T follicular helper cell (primary cell): ENCODE measurements at places on chromosomes 11 and 22.

- no peak for DNase-seq
Observed at GRCh38 chr11:12222055-12222792, 111.8 kb downstream of the MICAL2 start.

- no peak for DNase-seq
Observed at GRCh38 chr11:12623869-12624268, 50.4 kb upstream of the TEAD1 start.

DNA sequence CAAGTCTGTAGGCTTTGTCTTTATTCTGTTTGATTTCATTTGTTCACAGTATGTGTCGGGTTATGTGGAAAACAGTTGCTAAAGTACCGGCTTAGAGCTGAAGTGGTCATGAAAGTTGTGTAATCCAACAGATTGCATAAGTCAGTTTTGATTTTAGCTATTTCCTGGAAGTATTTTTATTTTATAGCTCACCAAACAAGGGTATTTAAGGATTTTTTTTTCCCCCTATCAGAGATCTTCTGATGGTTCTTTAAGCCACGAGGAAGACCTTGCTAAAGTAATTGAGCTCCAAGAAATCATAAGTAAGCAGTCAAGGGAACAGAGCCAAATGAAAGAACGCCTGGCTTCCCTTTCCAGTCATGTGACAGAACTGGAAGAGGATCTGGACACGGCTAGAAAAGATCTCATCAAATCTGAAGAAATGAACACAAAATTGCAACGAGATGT lies 55.9 kb downstream of the PPFIA1 start:
- no peak for DNase-seq

DNA sequence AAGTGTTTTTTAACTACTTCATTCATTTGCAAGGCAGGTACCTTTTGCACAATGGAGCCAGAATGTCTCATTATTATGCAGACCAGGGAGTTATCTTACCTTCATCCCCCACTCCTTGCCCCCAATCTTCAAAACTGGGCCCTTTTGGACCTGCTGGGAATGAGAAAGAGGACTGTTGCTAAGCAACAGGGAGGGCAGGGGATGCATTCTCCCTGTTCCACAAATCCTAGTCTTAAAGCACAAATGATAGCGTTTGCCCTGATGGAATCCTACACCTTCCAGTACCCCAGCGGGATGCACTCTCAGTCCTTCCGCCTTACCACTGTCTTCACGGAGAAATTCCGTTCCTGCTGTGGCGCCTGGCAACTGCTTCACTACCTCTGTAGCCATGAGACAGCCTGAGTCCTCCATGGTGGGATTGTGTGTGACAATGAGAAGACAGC lies 4.1 kb upstream of the KCNJ1 start:
- no peak for DNase-seq

GRCh38 chr11:16958833-16959232 lies 55.4 kb downstream of the PLEKHA7 start:
- no peak for DNase-seq

DNA sequence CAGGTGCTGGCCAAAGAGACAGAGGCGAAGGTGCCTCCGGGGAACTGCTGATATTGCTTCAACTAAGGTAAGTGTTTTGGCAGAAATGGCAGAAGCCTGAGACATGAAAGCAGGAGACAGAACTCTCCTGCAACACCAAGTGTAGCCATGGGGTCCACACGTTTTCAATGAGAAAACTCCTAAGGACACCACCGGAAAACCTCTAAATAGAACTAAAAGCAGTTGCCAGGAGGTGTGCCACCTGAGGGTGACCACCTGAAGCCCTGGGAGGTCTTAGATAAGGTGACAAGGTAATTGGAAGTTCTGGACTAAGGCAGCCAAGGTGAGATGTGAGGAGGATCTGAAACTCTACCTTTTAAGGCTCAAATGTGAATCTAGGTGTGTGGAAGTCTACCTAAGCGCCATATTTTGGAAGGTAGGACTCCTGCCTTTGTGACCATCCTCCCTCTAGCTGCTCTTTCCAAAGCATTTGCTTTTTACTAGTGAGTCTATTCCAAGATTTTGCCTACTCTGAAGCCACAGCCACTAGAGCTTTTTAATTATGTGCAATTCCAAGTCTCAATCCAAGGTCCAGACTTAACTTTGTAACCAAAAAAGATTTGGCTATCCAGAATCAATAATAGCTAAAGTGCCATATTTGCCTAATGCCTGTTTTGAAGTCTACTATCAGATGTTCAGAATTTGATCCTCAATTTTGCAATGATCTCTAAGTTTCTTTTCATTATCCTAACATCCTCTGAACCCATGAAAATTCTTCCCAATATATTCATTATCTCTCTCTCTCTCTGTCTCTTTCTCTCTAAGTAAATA lies 4.5 kb upstream of the ZC3H12C start:
- DNase-seq, result no peak

DNA sequence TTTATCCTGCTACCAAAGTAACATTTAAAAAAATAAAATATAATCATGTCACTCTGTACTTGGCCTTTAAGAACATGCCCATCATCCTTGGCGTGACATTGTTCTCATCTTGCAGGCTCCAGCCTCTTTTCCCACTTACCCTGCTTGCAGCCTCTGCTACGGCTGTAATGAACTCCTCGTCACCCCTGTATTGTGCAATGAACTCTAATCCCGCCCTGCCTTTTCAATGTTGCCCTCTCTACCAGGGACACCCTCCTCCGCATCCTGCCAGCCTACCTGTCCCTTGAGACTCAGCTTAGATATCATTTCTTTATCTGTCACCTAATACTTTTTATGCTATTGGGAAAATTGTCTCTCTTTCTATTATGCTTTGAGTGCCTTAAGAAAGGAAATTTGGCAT lies 12.6 kb upstream of the MMP20 start:
- no peak for DNase-seq

DNA sequence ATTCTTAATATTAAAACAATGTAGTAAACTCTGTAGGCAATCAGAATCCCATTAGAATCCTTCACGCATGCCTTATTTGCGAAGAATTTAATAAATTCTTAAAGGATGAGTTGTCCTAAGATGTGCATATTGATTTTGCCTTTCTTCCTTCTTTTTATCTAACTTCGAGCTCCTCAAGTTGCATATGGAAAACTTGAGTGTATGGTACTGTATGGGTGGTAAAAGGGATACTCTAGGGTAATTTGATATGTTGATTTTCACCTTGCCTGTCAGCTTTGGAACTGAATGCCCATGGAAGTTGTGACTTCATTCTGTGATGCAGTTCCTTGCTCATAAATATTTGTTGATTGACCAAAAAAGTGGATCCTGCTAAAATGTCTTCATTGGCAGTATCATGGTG lies 193.8 kb downstream of the DDX10 start:
- no peak for DNase-seq

- no peak for DNase-seq
Observed at GRCh38 chr11:11090495-11090894, 232.6 kb upstream of the ZBED5 start.

- DNase-seq, result no peak
Observed at GRCh38 chr22:43036282-43036829, 21.4 kb upstream of the PACSIN2 start.

DNA sequence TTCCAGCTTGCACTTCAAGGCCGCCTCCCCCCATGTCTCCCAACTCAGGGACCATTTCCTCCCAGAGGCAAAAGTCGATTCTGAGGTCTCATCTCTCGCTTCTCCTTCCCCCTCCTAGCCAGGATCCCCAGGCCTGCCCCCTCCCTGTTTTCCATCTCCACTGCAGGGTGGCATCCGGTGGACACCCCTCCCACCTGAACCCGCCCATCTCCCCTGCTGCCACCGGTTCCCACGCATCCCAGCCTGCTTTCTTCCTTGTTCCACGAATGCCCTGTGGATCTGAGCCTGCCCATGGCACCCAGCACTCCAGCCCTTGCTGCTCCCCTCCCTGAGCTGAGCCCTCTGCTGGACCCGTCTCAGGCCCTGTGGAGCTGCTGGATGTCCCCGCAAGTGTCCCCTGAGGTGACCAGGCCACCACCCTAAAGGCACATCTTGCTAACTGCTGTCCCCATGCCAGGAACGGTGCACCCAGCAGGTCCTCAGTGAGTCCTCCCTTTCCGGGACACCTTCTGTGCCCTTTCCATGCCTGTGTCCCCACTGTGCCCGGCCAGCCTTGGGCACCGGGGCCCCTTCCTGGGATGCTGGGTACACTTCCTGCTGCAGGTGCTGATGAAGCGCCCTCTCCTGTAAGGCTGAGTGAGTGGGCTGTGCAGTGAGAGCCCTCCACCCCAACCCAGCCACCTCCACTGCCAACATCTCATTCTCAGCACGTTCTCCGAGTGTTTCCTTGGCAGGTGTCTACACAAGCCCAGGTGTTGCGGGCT lies 936 bp downstream of the IL17REL start:
- DNase-seq, result no peak

DNA sequence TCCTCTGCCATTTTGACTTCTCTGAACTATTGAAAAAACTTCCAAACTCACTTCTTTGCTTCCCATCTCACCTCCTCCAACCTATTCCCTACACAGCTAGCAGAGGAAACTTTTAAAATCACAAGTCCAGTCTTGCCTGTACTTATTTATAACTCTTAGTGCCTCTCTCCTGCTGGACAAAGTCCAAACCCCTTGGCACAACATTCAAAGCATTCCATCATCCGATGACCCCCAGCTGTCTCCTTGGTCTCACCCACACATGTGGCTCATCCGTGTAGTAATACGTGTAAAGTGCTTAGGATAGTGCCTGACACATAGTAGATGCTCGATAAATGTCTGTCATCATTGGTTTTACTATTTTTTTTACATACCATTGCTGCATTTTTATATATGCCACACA lies 101.4 kb downstream of the PARVA start:
- no peak for DNase-seq

GRCh38 chr11:66318600-66318970 lies 1.7 kb upstream of the CD248 start:
- DNase-seq, result no peak

GRCh38 chr11:12239804-12240371 lies 129.5 kb downstream of the MICAL2 start:
- no peak for DNase-seq

- no peak for DNase-seq
Observed at GRCh38 chr22:25953276-25953675, 211.3 kb downstream of the MYO18B start.
